ENCODE measurements at places on chromosomes 5 and 9. TPM values are rescaled to one million over a fixed set of nuclear protein-coding genes. Genes with fewer than 3 reads are reported as not detected.

DNA sequence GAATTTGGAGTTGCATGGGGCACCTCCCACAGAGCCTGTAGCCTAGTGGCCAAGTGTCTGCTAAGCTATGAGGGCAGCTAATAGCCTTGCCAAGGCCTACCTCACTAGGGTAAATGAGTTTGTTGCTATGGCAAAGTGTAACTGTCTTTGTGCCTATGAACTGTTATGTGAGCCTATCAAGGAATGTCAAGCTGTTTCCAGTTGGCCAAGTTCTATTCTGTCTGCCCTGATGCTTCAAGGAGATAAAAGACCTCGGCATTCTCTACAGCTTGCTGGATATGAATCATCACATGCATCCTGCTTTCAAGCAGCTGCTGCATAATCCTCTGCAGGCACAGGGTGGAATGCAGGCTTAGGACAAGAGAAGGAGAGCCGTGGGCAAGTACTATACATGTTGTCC, 69.8 kb upstream of the CCDC112 start:
- peak; percentile 85 for DNase-seq

- no peak for DNase-seq
Measured at GRCh38 chr5:9409413-9409960, 136.4 kb downstream of the SEMA5A start.

GRCh38 chr9:89883401-89884341, 278.9 kb downstream of the GADD45G start:
- DNase-seq: no peak

DNA sequence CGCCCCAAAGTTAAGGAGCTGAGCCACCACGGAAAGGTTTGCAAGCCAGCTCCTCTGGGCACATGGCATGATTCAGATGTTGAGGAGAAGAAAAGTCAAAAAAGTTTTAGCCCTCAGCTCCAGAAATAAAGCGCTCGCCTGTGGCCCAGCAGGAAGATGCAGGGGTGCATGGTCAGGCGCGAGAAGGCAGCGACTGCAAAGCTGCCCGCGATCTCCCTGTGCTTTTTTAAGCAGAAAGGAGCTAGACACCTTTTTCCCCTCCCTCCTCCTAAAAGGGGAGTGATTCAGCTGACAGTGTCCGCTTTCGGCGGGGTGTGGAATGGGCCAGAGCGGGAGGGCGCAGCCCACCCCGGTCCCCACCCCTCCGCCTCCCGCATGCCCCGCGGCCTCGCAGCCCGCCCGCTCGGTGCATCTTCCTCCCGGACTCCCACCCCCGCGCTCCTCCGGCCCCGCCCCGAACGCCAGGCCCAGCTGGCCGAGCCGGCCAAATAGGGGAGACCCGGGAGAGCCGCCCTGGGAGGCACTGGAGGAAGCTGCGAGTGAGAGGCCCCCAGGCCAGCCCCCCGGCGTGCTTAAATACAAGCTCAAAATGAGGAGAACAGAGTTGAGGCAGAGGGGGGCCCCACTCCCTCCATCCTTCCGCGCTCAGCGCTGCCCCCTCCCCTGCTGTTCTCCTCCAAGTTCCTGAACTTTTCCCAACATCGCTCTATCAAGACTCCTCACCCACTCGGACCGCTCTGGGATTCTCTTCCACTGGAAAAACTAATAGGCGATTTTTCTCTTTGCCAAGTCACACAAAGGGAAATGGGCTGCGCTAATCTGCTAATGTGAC, at the start of gene ADAMTS12:
TSS of gene ADAMTS12 (minus strand) at position 203 of the 832 bp plus-strand sequence. CDS start at position 69, 134 bp downstream.
- peak; percentile 63 for DNase-seq

- no peak for DNase-seq
Measured at GRCh38 chr5:81606150-81606549, 144.7 kb downstream of the SSBP2 start.

DNA sequence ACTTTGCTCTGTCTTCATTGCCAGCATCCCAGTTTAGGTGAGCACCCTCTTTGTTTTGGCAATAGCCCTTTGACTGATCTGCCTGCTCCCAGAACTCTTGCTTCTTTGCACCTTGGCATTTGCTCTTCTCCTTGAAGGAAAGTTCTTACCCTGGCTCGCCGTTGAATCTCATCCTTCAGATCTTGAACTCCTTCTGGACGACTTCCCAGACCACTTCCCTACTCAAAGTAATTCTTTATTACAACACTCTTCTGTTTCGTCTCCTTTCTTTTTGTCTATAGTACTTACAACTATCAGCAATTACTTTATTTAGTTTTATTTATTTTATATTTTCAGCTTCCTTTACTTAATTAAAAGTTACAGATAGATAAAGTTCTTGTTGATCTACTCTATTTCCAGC, 1510.1 kb downstream of the MAT2B start:
- DNase-seq: no peak

DNA sequence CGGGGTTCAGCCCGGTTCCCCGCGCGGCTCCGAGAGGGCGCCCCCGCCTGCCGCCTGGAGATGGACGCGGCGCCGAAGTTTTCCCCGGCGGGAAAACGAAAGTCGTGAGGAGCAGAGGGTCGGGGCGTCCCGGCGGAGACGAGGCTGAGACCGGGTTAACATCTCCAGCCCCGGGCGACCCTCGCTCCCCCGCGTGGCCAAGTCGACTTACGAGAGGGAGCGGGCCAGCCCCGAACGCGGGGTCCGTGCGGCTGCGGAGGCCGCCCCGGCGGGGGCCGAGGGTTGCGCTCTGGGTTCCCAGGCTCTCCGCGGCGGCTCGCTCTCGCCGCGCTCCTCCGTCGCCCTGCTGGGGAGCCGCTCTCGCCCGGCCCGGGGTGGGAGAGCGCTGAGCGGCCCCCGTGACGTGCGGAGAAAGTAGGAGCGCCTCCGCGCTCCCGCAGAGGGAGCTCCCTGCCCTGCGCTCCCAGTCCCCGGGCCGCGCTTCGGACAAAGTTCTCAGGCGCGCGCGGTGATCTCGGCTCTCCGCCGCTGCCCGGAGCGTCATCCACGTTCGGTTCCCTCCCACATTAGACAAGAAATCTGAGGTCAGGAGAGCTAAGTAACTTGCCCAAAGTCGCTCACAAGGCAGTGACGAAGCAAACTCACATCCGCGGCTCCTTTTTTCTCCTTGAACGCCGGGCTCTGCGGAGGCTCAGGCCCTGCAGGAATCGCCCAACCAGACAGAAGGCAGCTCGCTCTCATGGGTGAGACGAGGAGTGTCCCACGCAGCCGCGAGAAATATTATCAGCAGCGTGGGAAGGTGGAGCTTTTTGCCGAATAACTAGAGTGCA, 1.2 kb upstream of the GCNT4 start:
- DNase-seq: peak; percentile 74

DNA sequence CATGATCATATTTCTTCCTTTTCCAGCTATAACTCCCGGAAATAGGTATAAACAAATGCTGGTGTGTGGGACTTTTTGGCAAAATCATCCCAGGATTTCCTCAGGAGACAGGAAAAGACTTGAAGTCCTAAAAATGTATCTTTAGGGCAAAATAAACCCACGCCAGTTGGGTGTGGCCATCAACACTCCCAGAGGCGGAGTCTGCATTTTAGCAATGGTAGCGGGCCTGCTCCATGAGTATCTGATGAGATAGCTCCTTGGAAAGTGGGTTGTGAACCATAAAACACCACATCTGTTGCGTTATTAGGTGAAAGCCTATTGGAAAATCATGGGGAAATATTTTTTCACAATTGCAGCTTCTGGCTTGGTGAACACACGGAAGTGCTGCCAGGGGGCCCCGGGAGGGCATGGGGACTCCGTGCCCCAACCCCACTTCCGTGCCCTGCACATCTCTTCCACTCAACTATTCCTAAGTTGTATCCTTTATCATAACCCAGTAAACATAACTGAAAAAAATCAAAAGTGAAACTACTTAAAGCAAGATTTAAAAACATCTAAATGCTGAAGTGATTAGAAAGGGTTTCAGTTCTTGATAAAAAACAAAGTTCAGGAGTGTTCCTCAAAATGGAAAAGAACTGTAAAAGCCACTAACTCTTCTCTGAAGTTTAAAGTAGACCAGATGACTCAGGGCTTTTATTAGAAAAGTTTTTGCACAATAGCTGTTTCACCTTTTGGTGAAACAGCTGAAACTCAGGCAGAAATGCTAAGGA, 111.2 kb downstream of the LRRC70 start:
- no peak for DNase-seq

- DNase-seq: peak; percentile 86
Measured at GRCh38 chr5:80255811-80256712, at the start of gene SERINC5. TSS of gene SERINC5 (minus strand) at chr5:80256048. CDS start at chr5:80255922, 126 bp downstream.

DNA sequence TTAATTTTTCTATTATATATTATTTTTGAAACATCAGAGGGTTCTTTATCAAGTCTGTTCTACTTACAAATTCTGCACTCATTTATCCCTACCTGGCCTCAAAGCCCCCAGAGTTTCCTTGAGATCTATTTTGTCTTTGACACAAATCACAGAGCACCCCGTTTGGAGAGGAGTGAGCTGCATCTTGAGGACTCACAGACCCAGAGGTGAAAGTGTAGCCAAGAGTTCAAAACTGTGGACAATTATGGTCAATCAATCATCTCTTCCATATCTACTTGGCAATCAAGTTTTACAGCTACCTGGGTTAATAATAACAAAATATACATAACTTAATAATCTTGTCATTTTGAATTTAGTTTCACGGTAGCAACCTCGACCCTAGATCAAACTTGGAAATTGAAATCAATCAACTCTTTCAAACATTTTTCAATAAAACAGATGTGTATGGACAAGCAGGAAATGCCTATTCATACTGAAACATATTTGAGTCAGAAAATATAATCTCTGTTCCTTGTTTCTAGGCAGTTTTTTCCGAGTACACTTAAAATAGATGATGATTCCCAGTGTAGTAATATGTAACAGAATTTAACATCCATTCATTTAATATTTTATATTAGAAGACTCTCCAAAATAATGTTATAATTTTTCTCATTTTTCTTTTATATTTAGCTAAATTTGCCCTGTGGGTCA, 13.7 kb upstream of the SYK start:
- no peak for DNase-seq

DNA sequence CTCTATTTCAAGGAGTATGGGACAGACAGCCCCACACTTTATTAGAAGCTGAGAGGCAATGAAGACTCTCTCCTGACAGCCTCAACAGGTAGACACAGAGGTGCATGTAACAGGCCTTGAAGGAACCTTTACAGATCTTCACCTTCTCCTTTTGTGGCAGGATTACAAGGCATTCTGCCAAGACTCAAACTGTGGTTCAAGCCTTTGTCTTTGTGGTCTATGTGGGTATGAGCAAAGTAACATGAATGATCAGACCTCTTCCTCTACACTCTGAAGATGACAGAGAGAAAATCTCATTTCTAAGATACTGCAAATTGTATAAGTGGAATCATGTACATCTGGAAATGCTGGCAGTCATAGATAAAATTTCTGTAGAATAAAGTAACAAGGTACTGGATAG, 346.9 kb downstream of the CDH9 start:
- DNase-seq: no peak

- no peak for DNase-seq
Measured at GRCh38 chr9:98162613-98163012, 29.8 kb downstream of the CORO2A start.

DNA sequence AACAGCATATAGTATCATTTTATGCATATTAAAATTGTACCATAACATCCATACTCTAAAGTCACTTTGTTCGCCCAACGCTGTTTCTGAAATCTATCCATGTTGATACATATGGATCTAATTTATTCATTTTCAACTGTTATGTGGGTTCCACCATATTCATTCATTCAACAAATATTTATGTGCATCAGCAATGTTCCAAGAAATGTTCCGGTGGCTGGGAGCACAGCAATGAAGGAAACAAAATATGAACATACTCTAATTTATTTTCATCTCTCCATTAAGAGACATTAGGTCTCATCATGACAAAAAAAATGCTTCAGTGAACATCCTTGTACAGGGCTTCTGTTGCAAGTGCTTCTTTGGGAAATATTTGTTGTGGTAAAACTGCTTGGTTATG, 75.4 kb downstream of the MARCHF3 start:
- no peak for DNase-seq

DNA sequence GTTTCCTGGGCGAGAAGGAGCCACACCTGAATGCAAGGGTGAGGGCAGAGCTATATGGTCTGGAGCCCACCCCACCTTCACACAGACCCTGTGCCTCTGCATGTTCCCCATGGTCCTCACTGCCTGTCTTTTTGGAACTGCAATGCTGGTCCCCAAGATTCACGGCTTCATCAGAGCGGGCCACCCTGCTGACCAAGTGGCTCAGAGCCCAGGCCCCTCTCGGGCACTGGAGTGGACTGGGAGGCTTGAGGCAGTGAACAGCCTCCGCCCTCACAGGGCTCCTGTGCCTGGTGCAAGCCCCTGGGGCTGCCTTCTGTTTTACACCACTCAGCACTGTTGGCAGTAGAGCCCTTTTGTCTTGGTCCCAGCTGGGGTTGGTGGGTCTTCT, 143.2 kb downstream of the CACNA1B start:
- no peak for DNase-seq

Gene SIT1
- total RNA-seq: not detected

Gene ANKRD31
- total RNA-seq: not detected

Gene OSMR
- total RNA-seq: 26.4 TPM
